ENCODE measurements at places on chromosomes 6 and 20.

DNA sequence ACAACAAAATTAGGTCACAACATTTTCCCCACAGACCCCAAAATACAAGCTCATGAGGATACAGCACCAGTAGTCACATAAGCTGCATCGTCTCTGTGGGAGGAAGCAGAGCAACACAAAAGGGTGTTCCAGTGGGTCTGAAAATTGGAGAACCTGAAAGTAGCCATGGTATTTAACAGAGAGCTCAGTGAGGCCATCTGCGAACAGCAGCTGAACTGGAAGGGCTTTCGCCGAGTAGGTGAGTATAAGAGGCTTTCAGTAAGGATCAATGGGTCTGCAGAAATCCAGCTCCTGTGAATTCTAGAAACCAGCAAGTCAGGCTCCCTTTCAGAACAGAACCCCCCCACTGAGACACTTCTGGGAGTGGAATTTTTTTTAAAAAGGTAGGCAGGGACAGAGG lies 120.0 kb upstream of the RREB1 start:
- DNase-seq: no peak

DNA sequence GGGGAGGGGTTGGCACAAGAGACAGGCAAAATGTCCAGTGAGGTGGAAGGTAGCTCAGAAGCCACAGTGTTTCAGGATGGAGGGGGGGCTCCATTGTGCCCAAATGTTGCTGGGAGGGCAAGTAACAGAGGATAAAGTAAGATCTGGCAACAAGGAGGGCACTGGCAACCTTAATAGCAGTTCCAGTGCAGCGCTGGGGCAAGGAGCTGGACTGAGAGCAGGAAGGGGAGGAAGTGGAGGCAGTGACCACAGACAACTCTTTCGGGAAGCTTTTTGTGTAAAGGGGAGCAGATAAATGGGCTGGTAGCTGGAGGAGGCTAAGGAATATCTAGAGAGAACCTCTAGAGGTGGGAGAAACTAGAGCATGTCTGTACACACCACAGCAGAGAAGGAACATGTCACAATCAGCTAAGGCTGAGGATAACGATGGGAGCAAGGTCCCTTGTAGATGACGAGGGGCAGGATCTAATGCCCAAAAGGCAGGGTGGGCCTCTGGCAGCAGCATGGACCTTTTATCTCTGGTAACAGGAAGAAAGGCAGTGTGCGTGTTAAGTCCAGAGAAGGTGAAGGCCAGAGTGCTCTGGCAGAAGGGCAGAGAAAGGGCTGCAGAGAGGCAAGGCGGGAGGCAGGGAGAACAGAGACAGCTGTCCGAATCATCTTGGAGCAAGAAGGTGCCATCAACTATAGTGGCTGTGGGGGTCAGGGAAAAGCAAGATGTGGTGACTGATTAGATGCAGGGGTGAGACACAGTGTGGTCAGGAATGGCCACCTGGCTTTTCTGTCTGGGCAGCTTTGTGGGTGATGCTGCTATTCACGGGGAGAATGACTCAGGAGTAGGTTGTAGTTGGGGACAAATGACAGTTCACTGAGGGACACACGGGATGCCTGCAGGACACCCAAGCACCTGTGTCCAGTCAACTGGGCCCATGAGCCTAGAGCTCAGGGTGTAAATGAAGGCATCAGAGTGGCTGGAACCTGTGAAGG lies 17.4 kb downstream of the TMEM242 start:
- no peak for DNase-seq

DNA sequence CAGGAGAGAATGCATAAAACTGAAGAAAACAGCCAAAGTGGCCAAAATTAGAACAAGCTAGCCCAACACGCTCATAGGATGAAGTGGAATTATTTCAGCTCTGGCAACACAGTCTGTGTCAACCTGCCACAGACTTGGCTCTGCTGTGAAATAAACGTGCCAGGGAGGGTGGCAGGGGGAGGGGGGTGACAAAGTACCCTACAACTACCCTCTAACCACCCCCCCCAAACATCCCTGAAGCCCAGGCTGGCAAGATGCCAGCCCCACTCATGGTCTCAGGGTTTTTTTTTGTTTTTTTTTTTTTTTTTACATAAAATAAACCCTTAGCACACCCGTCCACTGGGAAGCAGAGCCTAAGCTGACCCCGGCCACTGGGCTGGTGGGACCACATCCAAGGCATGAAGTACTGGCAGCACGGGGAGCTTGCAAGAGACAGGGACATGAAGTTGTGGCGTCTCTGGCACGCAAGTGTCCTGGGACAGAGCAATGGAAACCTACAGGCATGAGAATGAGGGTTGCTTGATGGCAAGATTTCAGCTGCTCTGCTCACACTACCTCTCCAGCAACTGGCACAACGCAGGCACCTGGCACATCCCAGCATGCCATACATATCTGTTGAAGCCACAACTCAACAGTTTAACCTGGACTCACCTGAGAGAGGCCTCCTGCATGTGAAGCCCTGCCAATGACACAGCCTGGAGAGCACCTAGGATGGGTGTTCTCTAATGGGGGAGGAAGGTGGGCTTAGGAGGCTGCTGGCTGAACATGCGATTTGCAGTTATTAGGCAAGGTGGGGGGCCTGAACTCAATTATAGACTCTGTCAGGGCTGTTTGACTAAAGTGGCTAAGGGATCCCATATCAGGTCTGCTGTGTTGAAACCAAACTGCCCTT lies 76.4 kb downstream of the TRAM2 start:
- no peak for DNase-seq

DNA sequence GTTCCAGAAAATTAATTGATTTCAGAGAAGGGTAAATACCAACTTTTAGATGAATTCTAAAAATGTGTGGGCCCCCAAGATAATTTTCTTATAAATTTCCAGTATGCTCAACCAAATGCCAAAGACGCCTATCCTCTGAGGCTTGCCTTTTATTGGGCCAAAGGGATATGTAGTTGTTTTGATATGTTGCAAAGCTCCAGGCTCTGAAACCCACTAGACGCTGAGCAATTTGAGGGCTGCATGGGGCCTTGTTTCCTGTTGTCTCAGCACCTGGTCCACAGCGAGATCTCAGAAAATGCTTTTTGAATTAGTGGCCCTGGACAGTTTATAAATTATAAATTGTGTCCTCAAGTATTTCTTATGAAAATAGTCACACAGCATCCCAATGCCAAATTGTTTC lies 397.2 kb downstream of the SAMD5 start:
- no peak for DNase-seq

DNA sequence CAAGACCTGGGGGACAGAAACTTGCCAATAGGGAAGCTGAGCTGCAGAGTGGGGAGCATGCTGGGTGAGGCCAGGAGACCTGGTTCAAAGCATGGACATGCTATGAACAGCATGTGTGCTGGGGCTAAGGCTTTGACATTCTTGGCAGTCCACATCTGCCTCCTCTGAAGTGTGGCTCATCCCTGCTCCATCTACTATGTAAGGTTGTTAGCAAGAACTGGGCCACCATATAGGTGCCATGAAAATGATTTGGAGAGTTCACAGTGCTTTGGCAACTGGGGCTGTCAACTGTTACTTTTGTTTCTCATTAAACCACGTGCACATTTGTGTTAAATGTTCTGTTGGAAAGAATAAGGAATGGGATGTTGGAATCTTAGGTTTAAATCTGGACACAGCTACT lies 311.1 kb downstream of the CDC5L start:
- DNase-seq: no peak

DNA sequence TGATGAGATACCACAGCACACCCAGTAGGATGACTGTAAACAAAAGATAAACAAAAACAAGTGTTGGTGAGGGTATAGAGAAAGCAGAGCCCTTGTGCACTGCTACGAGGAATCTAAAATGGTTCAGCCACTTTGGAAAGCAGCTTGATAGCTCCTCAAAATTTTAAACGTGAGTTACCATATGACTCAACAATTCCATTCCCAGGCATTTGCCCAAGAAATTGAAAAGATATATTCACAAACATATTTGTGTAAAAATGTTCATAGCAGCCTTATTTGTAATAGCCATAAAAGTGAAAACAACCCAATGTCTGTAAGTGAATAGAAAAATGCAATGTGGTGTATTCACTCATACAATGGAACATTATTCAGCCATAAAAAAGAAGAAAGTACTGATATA lies 141.0 kb upstream of the BTBD3 start:
- no peak for DNase-seq

- DNase-seq: no peak
Observed at GRCh38 chr6:161085246-161085645, 93.7 kb downstream of the MAP3K4 start.

- DNase-seq: no peak
Observed at GRCh38 chr6:36298027-36298426, 28.2 kb downstream of the PNPLA1 start.

DNA sequence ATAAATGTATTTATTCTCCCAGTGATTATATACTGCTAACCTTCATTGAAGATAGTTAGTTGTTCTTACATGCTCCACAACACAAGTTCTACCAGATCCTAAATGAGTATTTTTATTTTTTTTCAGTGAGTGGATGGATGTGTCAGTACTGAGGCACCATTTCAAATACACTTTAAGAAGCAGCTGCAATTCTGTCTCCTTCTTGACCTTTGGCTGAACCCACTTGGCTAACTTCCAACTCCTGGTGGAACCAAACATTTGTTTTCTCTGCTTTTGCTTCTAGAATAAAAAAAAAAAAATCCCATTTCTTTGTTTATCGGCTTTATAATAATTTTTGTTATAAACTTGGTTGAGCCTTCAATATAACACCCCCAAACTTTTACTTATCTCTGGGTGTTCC lies 458.3 kb upstream of the MAP3K7 start:
- DNase-seq: no peak

All from AG20443 (cell line).